Stimulated activated CD8-positive, alpha-beta memory T cell treated with anti-CD3 and anti-CD28 coated beads, Interleukin-12 subunit alpha, Interleukin-12 subunit beta, amount 100 ng/mL, for 1 hour (primary cell): ENCODE measurements at places on chromosomes 3 and 15.

- DNase-seq: no peak
Measured at GRCh38 chr15:89244574-89244903, 760 bp downstream of the FANCI start.

- DNase-seq: no peak
Measured at GRCh38 chr3:127751163-127751621, 71.1 kb downstream of the MGLL start.

DNA sequence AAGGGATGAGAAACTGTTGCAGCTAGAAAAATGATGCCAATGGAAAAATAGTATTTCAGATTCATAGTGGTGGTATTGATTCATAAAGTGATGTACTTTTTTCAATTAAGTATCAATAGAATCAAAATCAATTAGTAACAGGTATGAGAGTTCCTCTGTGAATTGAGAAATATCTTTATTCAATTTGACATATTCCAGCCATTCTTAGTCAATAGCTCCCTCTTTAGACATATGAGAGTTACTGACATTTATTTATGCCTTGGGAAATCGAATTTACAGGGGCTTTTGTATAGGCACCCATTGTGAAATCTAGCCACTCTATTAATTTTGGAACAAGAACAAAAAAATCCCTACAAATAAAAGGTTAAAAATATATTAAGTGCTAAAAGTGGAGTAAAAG is 386.9 kb upstream of the CNTN3 start:
- no peak for DNase-seq

GRCh38 chr3:139559541-139559940 is 20.0 kb upstream of the RBP1 start:
- no peak for DNase-seq

- no peak for DNase-seq
Measured at GRCh38 chr15:65392368-65392767, 14.6 kb upstream of the IGDCC3 start.

DNA sequence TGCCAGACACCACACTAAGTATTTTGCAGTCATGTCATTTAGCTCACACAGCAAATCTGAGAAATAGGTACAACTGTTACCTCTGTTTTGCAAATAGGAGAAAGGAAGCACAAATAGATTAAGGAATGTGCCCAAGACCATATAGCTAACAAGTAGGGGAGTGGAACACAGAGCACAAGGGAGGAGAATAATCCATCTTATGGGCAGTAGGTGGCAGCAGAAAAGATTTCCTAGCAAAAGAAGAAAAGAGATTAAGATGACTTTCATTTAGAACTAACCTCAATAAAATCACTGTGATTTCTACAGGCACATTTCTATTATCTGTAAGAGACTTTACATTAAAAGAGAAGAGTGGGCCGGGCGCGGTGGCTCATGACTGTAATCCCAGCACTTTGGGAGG is 49.1 kb downstream of the NR1I2 start:
- DNase-seq: no peak

- no peak for DNase-seq
Measured at GRCh38 chr15:59191855-59192237, 14.8 kb upstream of the LDHAL6B start.

DNA sequence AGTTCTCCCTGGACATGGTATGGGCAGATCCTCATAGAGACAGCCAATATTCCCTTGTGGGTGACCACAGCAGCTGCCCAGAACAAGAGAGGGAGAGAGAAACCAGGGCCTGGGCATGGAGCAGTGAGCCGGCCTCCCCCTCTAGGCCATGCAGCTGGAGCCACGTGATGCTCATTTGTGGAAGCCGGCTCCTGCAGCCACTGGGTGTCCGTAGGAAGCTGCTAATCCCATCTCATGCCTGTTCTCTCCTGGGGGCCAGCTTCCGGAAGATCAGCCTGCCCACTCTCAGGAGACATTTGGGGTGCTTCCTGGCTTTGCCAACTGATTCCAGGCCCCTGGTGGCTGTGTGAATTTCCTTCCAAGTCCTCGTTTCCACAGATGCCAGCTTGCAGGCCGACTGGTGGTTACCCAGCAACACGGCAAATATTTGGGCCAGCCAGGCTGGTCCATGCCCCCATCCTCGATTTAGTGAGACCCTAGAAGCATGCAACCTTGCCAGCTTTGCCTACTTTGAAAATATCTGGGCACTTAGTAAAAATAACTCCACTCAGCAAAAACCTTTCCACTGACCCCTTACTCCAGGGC is 55.3 kb downstream of the LINGO1 start:
- DNase-seq: no peak
